NCI-H1930 (cell line): ENCODE measurements at places on chromosomes 12 and 14.

- peak; percentile 91 for DNase-seq
Measured at GRCh38 chr14:106308839-106309389, 782.5 kb downstream of the TMEM121 start.

DNA sequence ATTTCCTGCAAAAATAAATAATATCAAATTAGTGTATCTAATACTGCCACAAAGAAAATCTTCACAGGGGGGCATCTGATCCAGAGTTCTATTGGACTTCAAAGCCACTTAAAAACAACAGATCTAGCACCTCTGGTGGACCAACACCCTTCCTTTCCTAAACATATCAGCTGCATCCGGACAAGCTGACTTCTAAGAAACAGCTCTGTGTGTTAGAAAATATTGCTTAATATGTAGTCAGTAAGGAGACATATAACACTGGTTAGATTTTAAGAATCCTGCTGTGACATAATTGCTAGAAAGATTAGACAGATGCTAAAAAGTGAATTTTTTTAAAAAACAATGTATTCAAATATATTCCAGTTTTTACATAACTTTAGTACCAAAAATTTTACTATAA is 61.1 kb upstream of the PTPRB start:
- no peak for DNase-seq

DNA sequence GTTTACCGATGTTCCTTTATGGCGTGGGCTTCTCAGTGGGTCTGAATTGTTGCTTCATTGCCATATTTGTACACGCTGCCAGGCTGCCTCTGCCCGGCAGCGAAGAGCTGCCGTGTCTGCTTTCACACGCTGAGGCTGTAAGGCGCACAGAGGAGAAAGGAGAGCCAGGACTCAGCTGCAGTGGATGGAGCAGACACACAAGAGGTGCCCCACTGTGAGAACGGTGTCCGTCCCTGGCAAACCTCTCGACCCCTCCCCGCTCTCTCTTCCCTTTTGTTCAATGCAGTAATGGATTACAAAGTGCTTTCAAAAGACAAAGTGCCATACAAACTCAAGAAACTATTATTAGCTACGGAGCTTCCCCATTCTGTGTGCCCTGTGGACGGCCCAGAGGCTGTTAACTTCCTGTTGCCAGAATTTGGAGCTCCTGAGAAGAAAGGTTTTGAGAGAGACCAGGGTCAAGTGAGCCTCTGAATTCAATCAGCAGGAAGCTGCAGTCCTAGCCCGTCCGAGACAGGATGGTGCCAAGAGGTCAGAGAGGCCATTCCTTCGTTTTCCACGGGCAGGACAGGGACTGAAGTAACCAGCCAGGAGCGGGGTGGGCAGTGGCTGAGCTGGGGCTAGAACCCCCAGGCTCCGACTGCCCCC is 15.8 kb downstream of the CCND2 start:
- no peak for DNase-seq

GRCh38 chr12:93174473-93174872 is 203.3 kb upstream of the NUDT4 start:
- DNase-seq: no peak

DNA sequence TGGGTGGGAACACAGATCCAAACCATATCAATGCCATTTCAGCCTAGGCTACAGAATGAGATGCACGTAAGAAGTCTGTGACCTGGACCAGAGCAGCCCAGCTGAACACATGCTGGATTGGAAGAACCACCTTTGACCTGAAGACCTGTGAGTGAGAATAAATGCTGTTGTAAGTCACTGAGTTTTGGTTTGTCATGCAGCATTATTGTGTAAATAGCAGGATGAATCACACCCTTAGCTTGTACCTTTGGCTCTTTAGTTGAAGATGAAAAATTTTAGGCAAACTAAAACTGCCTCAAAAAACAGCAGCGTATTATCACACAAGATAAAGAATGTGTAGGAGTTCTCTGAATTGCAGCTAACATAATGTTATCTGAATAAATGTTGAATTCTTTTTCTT is 199.4 kb upstream of the LRIG3 start:
- no peak for DNase-seq

- DNase-seq: no peak
Measured at GRCh38 chr14:76958980-76959710, 69.4 kb downstream of the IRF2BPL start.

DNA sequence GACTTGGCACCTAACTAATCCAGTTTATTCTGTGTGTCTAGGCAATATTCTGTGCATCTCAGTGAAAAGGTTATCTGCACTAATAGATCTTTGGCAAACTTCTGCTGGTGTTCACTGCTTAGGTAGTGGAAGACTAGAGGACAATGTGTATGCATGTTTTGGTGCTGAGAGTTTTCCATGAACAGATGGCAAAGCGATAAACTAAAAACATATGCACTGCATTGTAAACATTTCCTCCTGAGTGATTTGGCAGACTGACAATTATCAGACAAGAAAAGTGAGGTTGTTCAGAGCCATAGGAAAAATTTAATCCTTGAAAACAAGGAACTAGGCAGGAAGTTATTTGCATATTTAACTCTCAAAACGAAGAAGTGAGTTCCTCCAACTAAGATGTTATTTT is 400.4 kb downstream of the ATP23 start:
- DNase-seq: no peak

DNA sequence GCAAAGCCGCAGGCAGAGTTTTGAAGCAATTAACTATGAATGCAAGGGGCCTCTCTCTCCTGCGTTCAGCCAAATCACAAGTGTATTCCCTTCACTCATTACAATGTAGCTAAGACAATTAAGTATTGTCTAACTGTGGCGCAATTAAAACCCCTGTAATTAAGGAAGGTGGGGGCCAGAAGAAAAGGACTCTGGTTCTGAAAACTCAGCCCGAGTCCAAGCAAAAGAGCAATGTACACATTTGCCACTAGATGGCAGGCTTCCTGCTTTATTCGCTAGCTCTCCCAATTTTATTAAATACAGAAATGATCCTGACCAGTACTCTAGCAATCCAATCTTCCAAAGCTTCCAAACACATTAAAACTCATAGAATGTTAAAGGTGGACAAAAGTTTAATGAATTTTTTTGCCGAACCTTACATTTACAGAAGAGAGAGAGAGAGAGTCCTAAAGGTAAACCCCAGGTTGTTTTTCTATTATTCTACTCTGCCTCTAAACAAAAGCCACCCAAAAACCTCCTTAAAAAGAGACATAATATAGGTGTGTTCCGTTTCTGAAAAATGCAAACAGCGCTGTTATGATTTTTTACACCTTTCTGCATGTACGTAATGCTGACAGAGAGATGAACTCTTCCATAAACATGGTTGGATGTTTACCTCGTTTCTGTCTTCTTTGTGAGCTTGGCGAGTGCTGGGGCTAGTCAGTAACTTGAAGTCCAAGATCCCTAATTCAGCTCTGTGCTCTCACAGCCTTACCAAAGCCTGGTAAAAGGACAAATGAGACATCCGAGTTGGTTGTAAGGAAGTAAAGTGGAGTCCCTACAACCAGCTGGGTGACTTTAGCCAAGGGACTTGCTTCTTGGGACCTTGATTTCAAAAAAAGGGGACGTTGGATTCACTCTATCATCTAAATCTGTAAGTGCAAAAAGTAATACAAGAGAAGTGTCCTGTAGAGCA is 50.9 kb upstream of the VASH1 start:
- DNase-seq: no peak
